Globus pallidus (tissue), 1 donor: ENCODE measurements at places on chromosomes 12 and 14.

DNA sequence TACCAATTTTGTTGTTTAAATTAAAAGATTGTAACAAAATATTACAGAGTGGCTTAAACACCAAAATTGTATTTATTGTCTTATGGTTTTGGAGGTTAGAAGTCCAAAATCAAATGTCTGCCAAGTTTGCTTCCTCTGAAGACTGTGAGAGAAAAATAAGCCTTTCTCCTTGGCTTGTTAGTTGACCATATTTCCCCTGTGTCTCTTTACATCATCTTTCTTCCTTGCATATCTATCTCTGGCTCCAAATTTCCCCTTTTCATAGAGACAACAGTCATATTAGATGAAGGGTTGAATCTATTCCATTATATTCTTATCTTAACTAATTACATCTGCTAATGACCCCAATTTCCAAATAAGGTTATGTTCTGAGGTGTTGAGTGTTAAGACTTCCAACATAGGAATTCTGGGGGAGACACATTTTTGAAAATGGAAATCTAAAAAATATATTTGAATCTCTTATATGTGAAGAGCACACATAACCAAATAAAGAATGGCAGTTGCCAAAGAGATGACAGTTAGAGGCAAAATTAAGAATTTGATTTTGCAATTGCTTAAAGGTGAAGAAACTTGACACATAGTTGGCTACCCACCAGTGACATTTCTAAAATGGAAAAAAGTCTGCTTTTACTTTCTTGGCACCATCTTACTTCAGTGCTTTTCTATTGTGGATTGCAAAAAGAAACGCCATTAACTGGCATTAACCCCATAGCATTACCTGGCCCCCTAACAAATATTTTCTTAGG, 407.2 kb downstream of the FSCB start:
- DNase-seq, result no peak

- DNase-seq, result no peak
These were observed 47.7 kb upstream of the ADAMTS20 start for GRCh38 chr12:43599708-43600107.

GRCh38 chr14:50303744-50304471, 8.1 kb downstream of the L2HGDH start:
- no peak for DNase-seq

DNA sequence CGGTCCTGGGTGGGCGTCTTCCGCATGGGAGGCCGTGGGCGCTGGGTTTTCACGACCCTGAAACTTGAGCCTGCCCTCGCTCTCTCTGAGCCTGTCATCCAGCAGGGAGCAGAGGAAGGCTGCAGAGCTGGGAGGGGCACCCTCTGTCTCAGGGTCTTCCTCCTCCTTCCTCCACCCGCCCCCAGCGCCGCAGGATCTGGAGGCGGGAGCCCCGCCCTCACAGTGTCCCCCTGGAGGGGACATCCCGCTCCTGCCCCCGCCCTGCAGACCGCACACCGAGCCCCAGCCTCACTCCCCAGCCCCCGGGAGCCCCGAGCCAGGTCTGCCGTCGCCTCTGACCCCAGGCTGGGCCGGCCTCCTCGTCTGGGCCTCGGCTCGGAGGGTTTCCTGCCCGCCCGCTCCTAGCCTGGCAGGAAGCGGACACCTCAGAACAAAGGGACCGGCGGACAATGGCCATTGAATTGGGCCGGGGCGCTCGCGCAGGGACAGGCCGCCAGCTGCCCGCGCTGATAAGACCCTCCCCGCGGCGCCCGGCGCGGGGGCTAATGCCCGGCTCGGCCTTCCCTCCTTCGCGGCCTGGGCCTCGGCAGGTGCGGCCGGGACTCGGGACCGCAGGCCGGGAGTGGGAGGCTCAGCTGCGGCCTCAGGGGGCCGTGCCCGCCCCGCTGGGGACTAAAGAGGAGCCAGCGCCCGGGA, 15.3 kb upstream of the NUDT14 start:
- no peak for DNase-seq

GRCh38 chr14:102898298-102898697, 24.2 kb upstream of the AMN start:
- no peak for DNase-seq

DNA sequence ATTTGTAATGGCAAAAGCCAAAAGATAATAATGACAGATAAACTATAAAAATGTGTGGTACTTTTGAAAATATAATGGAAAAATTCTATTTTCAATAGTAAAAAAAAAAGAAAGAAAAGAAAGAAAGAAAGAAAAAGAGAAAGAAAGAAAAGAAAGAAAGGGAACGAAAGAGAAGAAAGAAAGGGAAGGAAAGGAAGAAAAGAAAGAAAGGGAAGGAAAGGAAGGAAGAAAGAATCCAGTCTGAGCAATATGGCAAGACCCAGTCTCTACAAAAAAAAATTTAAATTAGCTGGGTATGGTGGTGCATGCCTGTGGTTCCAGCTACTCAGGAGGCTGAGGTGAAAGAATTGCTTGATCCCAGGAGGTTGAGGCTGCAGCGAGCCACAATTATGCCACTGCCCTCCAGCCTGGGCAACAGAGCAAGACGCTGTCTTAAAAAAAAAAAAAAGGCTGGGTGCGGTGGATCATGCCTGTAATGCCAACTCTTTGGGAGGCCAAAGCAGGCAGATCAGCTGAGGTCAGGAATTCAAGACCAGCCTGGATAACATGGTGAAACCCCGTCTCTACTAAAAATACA, 38.4 kb downstream of the EAPP start:
- no peak for DNase-seq

GRCh38 chr14:61437381-61437780, 116.0 kb downstream of the PRKCH start:
- no peak for DNase-seq

- no peak for DNase-seq
These were observed 1485.4 kb upstream of the TMEM132C start for GRCh38 chr12:126781593-126781992.

DNA sequence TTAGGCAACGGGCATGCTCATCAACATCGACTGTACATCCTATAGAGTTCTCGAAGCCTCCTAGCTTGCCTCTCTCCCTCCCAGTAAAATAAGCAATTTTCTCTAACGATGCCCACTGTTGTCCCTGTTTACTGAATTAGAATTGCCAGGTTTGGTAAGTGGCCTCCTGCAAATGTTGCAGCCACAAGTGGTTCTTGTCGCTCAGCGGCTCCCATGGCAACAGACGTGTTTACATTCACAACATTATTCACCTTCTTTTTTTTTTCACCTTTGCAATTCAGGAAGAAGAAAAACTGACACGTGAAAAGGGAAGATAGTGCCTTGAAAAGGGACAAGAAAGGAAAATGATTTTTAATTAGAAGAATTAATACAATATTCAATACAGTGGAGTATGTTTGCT, 100.9 kb upstream of the PKP2 start:
- no peak for DNase-seq
